Activated CD8-positive, alpha-beta memory T cell treated with anti-CD3 and anti-CD28 coated beads for 4 hours (primary cell): ENCODE measurements at places on chromosomes 3 and 15.
A peak's percentile ranks its signal among the peaks of the same experiment; 100 is the strongest.

DNA sequence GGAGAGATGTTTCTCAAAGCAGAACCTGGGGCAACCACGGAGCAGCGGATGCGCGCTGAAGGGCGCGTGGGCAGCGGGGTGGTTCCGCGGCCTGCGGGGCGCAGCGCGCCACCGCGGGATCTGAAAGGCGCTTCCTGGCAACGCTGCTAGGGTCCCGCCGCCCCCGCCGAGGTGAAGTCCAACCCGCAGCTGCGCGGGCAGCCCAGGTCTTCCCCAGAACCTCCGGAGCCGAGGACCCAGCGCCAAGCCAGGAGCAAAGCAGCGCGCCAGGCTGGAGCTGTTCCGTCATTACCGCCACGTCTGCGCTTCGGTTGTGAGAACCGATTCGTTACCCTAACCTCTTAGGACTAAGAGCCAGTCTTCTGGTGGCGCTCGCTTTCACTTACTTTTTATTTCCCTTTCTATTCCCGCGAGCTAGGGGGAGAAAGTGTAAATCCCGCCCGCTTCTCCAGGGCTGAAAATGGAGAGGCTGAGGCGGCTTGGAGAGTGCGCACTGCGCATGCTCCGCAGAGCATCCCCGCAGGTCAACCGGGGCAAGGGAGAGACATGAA is 3.2 kb upstream of the GABRG3 start:
- no peak for DNase-seq

DNA sequence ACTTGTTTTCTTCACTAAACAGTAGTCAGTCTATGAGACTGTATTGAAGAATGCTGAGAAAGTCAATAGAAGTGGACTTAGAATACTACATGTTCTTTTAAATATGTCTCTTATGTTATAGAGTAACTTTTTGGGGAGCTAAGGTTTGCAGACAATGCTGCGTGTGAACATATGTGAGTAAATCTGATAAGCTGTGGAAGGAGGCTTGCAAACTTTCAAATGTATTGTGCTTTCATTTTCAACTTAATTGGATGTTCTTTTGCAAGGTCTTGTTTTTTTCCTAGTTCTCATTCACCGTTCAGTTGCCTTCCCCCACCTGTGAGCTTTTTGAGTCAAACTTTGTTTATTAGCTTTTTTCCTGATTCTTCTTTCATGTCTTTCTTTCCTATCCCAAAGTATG is 176.2 kb downstream of the LPP start:
- no peak for DNase-seq

DNA sequence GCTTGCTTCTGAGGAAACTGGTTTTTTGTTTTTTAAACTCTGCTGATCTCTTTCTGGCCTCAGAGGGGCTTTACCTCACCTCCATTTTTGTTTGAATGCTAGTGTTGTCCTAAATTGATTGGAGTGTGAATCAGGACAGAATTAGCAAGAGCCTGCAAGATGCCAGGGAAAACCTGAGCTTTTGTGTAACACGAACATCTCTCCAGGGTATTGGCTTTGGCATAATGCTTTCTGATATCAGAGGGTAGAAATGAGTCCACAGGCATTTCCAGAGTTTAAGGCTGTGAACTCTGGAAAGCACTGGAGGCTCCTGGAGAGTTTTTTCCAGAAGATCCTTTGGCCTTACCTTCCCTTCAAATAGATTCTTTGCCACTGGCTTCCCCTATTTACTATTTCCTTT is 87.1 kb downstream of the WDR76 start:
- no peak for DNase-seq

DNA sequence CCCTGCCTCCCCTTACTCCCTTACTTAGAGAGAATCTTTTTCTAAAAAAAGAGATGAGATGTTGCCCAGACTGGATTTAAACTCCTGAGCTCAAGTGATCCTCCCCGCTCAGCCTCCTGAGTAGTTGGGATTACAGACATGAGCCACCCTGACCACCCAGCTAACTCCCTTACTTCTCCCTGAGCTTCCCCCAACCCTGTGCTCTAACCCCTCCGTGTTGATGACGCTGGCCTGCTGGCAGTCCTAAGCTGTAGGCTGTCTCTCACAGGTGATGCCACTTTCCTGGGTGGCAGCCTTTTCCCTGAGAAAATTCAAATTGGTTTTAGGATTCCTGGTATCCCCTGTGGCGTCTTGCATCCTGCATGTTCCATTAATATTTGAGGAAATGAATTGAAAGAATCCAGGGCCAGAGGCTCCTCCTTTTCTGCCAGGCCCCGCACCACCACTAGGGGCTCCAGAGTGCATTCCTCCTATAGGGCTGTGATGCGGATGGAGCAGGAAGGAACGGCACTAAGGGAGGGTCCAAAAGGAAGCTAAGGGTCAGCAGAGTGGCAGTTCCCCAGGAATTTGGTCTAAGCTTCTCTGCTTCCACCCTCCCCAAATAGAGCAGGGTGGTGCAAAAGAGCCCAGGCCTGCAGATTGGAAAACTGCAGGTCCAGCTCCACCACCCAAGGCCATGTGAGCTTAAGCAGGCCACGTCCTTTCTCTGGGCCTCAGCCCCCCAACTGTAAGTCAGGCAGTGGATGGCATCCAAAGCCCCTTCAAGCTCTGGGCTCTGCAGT is 101.1 kb downstream of the DAPK2 start:
- DNase-seq: peak; percentile 33

DNA sequence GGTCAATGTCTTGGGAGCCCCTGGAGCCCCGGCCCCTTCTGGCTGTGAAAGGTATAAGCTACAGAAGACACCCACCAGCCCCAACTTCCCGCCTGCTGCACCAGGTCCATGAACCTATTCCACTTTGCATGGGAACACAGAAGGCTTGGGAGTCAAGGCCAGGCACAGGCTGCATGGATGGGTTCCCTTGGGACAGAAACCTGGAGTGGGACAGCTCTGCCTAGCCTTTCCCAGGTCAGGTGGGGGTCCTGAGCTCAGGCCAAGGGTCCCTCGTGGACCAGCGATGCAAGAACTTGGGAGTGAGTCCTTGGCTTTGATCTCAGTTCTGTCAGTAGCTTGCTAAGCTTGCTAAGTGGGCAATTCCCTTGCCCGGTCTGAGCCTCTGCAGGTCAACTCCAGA is 25.0 kb downstream of the TKT start:
- no peak for DNase-seq

DNA sequence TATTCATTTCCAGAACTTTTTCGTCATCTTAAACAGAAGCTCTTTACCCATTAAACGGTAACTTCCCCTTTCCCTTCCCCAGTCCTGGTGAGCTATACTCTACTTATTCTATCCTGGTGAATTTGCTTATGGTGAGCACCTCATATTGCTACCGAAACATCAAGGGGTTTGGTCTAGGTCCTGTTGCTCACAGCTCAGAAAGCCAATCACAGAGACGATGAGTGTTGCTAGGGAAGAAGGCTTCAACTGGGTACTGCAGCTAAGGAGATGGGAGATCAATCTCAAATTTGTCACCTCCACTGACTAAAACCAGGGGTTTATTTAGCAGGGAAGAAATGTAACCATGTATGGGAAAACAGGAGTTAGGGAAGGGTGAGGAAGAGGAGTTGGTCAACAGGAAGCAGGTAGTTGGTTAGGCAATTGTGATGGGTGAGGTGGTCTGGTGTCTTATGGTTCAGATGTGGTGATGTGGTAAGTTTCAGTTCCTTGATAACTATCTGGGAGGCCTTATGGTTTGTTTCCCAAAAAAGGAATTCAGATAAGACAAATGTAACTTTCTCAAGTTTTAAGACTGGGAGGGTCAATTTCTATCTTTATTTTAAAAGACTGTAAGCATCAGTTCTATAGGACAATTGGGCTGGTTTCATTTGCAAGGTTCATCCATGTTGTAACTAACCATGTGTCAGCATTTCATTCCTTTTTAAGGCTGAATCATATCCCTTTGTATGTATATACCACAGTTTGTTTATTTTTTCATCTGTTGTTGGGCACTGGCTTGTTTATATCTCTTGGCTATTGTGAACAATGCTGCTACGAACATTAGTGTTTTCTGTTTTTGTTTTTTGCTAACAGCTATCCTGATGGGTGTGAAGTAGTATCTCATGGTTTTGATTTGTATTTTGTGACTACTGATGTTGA is 24.3 kb downstream of the ARHGAP11B start:
- no peak for DNase-seq

DNA sequence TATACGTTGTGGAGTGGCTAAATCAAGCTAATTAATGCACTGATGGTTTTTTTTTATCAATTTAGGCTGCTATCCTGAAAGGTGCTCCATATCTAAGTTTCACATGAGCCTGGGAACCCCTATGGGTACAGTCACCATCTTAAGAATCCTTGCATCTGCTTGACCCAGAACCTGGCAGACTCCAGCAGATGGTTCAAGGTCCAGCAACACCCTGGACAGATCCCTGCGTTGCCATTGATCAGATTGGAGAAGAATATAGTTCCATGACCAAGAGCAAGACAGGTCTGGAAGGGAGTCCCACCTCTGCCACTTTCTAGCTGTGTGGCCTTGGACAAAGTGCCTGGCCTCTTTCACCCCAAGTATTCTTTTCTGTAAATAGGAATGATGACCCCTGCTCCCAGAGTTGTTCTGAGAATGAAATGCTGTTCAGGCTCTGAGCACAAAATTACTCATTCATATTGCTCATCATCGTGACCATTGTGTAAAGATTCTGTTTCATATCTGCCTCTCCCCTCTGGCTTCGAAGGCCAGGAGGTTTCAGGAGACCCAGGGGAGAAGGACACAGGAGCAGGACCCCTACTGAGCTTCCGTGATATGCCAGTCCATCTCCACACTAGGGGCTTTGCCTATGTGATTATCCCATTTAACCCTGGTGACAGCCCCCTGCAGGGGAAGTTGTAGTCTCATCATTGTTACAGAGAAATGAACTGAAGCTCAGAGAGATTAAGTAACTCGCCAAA is 30.0 kb upstream of the TSEN2 start:
- DNase-seq: no peak

DNA sequence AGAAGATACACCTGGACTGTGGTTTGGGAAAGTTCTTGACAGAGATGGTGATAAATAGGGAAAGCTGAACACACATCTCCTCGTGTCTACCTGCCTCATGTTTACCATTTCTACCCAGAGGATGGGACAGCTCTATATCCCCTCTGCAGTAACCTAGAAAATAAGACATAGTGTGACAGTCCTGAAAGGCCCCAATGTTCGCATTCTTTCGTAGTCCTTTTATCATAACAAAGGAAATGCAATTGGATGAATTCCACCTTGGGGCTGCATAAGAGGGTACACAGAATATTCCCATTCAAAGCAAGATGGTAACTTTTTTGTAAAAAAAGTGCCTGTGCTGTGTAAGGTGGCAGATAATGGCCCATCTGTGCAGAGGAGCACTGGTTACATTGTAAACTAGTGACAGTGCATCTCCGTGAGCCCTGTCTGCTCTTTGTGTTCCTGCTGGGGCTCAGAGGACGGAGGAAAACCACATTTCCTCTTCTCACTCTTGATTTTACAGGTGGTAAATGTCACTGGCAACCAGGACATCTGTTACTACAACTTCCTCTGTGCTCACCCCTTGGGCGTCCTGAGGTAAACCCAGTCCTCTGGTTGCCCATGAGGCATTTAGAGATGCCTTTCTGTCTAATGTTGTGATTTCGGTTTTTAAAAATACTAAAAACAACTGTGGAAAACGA is 74.3 kb downstream of the SIDT1 start:
- no peak for DNase-seq

- DNase-seq: no peak
These were observed 296.6 kb downstream of the NR2F2 start for GRCh38 chr15:96627031-96627568.

GRCh38 chr3:120567370-120568201 is 28.6 kb upstream of the NDUFB4 start:
- DNase-seq: no peak

DNA sequence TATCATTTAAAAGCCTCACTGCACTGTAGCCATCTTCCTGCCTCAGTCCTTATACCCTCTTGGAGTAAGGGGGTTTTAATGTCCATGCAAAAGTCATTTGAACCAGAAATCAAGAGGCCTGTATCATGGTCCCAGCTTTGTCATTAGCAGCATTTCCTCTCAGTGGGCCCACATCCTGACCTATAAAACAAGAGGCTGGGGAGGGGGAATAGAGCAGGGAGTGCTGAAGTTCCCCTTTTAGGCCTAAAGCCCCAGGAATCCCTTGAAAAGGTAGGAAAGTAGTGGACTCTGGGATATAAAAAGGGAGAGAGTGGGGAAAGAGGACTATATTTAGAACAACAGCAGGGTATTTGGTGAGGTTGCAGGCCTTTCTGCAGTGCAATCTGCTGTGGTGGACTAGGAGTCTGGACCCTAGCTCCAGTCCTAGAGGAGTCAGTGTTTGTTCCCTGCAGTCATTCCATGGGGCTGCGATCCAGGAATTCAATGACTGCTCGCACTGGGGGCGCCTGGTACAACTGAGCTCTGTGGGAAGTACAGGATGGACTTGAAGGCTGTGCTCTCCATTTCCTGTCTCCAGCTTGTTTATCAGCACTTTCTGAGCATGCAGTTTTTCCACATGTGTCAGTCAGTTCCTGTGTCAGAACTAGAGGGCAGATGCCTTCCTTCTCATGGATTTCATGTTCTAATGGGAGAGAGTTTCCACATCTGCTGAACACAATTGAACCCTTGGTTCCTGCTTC is 46.8 kb downstream of the PDHB start:
- DNase-seq: no peak

DNA sequence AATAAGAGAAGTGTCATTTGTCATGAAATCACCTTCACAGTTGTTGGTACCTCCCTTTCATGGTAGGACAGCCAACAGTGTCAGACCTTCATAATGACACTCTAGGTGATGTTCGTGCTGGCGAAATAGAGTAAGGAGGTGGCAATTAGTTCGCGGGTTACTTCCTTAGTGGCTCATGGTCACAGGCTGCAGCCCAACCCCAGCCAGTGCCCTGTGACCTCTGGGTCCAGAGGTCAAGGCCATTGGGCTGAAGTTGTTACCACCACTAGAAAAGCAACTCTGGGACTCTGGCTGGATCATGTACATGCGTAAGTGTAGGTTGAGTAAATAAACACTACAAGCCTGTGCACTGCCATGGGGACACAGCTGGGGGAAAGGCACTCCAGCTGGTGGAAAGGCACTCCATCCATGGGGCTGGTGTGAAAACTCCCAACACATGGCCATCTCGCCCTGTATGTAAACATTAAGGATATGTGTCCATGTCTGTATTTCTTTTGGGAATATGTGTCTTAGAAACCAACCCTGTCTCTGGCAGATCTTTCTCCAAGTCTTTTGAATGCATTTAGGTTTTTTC is 106.7 kb downstream of the RYK start:
- no peak for DNase-seq

DNA sequence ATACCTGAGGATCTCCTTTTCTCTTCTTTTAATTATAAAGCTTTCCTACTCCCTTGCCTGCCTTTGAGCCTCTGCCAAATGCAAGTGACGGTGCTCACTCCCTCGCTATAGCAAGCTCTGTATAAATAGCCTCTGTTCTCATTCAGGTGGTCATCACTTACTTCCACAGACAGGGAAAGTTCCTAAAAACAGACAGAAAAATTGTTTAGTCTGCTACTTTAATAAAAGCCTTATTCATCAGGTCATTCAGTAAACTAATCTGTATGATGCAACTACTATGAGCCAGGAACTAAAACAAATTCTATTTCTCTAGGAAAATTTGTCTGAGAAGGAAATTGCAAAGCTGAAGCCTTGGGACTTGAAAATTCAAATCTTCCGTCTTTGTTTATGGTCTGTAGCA is 10.2 kb upstream of the DLG1 start:
- no peak for DNase-seq

GRCh38 chr15:66298803-66299251 is 5.5 kb downstream of the DIS3L start:
- DNase-seq: no peak

- peak; percentile 22 for DNase-seq
These were observed 235.1 kb downstream of the UACA start for GRCh38 chr15:70528270-70528706.
